ENCODE measurements at places on chromosomes 7 and 10.

GRCh38 chr10:44389150-44389549 is 4.3 kb upstream of the CXCL12 start:
- no peak for DNase-seq

GRCh38 chr7:138162236-138162635 is 86.0 kb downstream of the AKR1D1 start:
- DNase-seq: no peak

DNA sequence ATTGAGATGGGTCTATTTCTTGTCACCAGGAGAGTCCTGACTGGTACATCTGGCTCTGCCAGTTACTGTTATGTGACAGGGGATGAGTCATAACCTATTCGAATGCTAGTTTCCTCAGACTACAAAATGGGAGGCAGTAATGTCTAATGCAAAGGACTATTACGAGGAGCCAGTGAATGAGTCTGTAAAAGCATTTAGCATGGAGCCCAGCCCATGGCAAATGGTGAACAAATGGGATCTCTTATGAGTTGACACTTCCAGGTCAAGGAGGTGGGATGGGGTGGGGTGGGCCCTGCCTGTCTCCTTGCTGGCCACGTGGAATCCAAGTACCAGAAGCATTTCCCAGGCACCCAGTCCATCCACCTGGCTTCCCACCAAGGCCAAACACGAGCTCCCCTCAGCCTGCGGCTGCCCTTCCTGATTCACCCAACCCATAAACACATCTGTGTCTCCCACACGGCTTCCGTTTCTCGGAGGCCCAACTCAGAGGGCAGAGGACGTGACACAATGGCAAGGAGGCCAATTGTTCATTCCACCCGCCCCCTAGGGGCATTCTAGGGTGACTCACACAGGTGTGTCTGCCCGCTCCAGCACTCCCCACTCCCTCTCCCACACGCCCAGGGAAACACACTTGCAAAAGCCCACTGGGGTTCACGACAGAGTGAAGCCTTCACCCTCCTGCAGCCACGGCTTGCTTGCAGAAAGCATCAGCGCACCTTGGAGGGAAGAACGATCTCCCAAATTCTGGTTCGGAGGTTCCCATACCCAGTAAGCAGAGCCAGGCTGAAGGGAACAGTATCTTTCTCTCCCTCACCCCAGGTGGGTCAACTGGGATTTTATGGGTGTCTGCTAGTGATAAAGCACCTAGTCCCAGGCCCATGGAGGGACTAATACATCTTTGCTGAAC is 109.8 kb downstream of the SH3PXD2A start:
- DNase-seq: no peak

GRCh38 chr7:54874804-54875203 is 115.8 kb upstream of the SEC61G start:
- DNase-seq: no peak

DNA sequence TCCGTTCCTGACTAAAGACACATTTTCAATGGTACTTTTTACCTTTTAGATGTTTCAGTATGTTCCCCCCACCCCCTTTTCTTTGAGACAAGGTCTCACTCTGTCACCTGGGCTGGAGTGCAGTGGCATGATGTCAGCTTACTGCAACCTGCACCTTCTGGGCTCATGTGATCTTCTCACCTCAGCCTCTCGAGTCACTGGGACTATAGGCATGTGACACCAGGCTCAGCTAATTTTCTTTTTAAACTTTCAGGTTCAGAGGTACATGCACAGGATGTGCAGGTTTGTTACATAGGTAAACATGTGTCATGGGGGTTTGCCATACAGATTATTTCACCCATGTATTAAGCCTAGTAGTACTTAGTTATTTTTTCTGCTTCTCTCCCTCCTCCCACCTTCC is 99.3 kb upstream of the RPA3 start:
- no peak for DNase-seq

GRCh38 chr10:30434273-30435072 is 489 bp downstream of the MAP3K8 start:
- DNase-seq: peak; percentile 10

DNA sequence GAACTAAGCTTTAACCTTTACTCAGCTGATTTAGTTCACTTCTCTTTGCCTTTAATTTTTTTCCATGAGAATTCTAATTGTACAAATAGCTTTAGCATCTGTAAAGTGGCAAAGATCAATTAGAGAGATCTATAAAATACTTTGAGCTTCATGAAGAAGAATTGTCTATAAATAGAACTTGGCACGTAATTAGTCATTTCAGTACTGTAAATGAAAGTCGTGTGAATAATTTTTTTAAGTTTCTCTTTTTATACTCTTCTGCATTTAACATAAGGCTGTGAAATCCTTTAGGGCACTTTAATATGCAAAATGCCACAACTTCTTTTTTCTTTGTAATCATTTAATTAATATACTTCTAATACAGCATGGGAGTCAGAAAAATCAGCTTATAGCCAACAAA is 177.8 kb downstream of the CSTF2T start:
- DNase-seq: no peak

DNA sequence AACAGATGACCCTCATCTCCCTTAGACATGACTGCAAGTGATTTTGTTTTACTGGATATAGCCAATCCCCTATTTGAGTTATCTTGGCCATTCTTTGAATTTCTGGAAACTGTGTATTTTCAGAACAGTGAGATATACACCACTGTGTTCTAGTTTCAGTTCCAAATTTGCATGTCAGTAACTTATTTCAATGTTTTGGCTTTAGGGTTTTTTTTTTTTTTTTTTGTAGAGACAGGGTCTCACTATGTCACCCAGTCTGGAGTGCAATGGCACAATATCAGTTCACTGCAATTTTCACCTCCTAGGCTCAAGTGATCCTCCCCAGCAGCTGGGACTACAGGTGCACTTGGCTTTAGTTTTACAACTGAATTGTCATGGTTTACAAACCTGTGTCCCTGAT is 67.2 kb downstream of the ATAD1 start:
- no peak for DNase-seq

GRCh38 chr10:35516102-35516670 is 89.0 kb upstream of the GJD4 start:
- no peak for DNase-seq

- DNase-seq: no peak
Measured at GRCh38 chr10:22250897-22251660, 33.3 kb upstream of the EBLN1 start.

DNA sequence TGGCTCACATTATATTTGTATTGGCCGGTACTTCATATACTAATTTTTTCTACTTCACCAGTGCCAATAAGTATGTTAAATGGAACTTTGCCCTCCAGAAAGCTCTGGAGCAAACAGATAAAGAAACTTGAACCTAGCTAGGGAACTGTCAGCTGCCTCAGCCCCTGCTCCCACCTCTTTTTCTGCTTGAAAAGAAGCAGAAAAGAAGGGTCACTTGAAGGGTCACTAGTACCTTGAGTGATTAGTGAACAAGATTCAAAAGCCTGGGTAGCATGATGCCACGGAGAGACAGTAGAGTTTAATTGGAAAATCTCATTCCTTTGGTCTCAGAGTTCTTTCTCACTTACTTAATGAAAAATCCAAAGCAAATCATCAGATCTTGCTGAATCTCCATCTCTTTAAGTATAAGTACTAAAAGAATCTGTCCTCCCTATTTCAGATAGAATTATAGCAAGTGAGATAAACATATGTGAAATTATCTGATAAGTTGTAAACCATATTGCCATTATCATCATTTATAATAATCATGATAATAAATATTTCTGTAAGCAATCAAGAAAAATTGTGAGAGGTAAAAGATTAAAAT is 47.7 kb downstream of the PTN start:
- no peak for DNase-seq

DNA sequence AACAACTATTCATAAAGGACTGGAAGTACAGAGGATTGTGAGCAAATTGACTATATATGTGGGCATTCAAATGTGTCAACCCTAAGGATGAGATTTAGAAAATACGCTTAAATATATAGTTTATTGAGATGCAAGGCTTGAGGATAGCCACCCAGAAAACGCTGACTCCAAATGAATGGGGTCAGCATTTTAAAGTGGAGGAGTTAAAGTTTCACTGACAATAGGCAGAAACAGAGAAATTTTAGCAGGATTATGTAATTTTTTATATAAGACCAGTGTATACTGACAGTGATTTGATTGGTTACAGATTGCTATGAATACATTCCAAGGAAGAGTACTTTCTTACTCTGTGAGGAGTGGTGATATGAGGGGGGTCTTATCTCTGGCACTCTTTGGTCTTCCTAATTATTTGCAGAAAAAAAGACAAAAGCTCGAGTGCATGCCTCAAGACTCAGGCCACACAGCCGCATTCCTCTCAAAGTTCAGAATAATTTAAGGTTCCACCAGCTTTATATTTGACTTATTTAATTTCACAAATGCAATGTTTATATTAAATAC is 38.6 kb upstream of the ARL4A start:
- DNase-seq: no peak

DNA sequence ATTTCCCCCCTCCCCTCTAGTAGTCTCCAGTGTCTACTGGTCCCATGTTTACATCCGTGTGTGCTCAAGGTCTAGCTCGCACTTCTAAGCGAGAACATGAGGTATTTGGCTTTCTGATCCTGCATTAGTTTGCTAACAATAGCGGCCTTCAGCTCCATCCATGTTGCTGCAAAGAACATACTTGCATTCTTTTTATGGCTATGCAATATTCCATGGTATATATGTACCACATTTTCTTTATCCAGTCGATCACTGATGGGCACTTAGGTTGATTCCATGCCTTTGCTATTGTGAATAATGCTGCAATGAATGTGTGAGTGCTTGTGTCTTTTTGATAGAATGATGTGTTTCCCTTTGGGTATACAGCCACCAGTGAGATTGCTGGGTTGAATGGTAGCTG is 160.6 kb downstream of the SFMBT2 start:
- DNase-seq: no peak

DNA sequence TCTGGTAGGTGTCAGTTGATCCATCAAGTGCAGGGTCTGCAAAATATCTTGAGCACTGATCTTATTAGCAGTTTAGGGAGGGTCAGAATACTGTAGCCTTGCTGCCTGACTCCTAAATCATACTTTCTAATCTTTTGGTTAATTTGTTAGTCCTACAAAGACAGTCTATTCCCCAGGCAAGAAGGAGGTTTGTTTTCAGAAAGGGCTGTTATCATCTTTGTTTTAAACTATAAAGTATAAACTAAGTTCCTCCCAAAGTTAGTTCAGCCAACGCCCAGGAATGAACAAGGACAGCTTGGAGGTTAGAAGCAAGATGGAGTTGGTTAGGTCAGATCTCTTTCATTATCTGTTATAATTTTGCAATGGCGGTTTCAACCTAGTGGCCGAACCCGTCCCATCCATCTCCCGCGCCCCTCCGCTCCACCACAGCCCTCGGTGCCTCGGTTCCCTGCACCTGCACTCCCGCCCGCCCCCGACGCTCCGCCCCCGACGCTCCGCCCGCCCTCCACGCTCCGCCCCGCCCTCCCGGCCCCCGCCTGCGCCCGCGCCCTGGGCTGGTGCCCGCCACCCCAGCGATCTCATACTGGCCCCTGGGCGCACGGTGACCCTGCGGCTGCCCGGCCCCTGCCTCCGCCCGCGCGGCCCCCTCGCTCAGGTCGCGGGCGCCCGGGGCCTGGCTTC is at the start of gene ADCK2:
ADCK2 (plus strand) TSS at position 564 of the 681 bp plus-strand sequence. CDS start 386 bp downstream, outside the sequence.
- DNase-seq: peak; percentile 53

GRCh38 chr10:44325596-44326307 is 59.1 kb downstream of the CXCL12 start:
- DNase-seq: no peak

DNA sequence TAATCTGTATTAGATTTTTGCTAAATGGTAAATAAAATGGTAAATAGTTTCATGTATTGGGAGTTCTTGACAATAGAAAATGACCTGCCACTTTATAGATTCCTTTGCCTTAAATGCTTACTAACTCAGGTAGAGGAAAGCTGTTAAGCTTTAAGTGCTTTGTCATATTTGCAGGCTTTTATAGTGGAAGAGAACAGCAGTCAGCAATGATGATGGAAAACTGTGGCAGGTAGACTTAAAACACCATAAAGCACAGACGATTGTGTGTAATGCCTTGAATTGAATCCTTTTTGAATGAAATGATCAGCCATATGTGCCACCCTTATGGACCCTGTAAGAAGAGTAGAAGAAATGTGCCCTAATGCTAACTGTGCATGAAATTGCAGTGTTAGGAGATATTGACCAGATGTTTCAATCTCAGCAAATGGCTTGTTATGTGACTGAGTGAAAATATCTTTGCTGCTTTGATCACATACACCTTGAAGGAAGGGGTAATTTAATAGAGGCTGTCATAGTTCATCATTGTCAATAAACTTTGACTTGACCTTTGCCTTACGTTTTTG is 230.4 kb downstream of the ADK start:
- peak; percentile 70 for DNase-seq

DNA sequence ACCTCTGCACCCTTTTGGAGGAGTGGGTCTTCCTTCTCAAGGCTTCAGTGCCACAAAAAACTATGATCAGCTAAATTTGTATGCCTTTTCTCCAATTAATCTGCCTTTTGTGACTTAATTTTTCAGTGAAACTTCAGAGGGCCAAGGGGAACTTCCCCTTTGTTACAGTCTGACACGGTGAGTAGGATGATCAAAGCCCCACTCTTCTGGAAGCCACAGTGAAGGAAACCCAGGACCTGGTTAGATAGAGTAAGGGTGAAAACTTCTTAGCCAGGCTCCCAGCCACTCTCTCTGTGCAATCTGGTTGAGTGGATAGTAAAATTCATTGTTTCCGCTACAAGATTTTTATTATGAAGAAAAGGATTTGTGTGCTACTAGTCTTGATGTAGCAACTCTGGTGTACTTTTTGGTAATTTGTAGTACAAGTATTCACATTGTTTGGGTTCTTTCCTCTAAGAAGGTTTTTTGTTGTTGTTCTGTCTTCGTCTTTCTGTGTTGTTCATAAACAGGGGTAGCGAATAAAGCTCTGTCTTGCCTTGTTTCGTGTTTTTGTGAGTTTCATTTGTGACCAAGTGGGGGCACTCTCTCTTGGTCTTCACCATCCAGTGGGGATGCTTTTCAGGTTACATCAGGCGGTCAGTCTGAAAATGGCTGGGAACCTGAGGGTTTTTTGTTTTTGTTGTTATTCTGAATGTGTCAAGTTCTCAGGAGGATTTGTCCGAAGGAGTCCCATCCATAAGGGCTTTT is 268.5 kb upstream of the NPSR1 start:
- DNase-seq: no peak

DNA sequence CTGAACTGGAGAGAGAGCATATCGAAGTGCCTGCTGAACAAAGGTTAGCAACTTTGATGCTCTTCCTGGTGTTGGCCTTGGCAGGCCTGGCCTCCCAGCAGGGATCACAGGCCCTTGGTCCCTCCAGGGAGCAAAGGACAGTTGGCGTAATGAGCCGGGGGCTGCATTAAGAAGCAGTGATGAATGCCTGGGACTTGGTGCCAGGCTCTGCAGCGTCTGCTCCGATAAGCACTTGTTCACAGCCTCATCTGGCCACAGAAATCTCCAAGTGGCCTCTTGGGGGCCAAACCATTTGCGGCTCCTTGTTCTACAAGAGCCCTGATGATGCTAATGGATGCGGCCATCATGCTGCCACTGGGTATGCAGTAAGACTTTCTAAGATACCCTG is 31.8 kb downstream of the CRHR2 start:
- DNase-seq: peak; percentile 90

- no peak for DNase-seq
Measured at GRCh38 chr7:151038951-151039849, 9.1 kb upstream of the ASIC3 start.
